ENCODE measurements at places on chromosomes 2 and 18. TPM values are rescaled to one million over a fixed set of nuclear protein-coding genes. Genes with fewer than 3 reads are reported as not detected.

DNA sequence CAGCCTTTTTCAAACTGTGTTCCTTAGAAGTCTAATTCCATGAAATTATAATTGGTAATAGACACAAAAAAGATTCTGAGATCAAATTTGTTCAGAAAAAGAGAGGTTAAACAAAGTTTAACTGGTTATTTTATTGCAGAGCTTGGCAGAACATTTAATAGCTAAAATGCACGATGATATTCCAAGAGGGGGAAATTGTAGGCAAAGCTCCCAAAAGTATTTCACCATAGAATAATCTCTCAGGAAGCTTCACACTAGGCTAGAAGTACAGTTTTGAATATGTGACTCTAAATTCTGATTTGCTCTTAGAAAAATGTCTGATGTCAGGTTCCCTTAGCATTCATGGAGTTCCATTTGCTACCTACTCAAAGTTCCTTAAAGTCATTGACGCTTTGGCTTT is 292.4 kb upstream of the SETBP1 start:
- no peaks in the 10 kb centered on the region for H3K36me3 ChIP-seq
- no peak for ATAC-seq
- H3K27ac ChIP-seq = no peak overlapping the region

DNA sequence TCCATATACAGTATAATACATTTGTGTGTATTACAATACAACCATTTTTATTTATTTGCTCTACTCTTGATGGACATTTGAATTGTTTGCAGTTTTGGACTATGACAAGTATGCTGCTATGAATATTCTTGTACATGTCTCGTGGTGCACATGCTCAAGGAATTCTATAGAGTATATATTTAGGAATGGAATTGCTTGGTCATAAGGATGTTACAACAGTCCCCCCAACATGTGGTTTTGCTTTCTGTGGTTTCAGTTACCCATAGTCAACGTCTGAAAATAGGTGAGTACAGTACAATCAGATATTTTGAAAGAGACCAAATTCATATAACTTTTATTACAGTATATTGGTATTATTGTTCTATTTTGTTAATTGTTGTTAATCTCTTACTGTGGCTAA is 24.1 kb upstream of the PLEKHM3 start:
- ATAC-seq = no peak
- H3K27ac ChIP-seq = no peak overlapping the region
- H3K4me3 ChIP-seq = no peak overlapping the region
- no peaks in the 10 kb centered on the region for H3K4me1 ChIP-seq

- no peaks in the 10 kb centered on the region for H3K36me3 ChIP-seq
- no peak for ATAC-seq
- H3K4me3 ChIP-seq = no peak overlapping the region
- H3K4me1 ChIP-seq = no peaks in the 10 kb centered on the region
Observed at GRCh38 chr2:112710956-112711750, 9.7 kb upstream of the NT5DC4 start.

DNA sequence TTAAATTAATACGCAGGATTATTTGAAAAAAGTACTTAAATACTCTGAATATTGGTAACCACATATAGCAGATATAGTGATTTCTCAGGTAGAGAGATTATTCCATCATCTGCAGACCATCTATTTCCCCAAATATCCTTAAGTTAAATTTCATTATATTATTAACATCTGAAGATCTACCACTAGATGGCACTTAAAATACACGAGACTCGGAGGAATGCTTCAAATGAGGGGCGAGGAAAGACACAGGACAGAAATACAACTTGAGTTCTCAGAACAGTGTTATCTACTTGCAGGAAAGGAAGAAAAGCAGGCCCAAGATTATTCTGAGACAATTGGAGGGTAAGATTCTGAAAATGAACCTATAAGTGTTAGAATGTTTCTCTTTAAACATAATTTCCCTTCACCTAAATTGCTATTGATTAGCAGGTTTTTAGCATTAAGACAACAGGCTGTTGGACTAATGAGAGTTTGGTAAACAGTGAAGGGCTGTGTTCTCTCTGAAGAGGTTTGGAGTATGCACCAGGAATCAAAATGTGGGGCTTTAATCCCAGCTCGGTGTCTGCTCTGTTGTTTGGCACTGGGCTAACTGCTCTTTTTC is 76.9 kb upstream of the GCFC2 start:
- H3K4me3 ChIP-seq = no peak overlapping the region
- no peak for ATAC-seq
- no peaks in the 10 kb centered on the region for H3K36me3 ChIP-seq

DNA sequence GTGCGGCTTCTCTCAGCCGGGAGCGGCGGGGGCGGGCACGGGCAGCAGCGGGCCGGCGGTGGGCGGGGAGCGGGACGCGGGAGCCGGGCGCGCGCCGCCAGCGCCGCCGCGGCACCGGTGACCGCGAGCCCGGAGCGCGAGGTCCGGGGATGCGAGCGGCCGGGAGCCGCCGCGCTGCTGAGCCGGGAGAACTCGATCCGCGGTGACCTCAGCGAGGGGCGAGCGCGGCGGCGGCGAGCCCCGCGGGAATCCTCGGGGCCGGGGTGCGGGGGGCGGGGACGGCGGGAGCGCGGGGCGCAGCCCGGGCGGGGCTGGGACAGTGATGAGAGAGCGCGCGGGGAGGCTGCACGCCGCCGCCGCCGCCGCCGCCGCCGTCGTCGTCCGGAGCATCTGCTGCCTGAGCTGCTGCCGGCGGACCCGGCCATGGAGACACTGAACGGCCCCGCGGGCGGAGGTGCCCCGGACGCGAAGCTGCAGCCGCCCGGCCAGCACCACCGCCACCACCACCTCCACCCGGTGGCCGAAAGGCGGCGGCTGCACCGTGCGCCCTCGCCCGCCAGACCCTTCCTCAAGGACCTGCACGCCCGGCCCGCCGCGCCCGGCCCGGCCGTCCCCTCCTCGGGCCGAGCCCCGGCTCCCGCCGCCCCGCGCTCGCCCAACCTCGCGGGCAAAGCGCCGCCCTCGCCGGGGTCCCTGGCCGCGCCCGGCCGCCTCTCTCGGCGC is at the start of gene MTCL1:
Gene MTCL1 (plus strand): TSS at position 319 of the 723 bp plus-strand sequence. CDS start 105 bp downstream, at position 424.
- H3K4me1 ChIP-seq = peaks cover 60% of the 10 kb centered on the region
- no peaks in the 10 kb centered on the region for H3K27me3 ChIP-seq
- no peaks in the 10 kb centered on the region for H3K36me3 ChIP-seq
- peak within 1 kb of the TSS; percentile 84 for H3K4me3 ChIP-seq

GRCh38 chr2:170216981-170217380 is 39.0 kb downstream of the MYO3B start:
- no peak for ATAC-seq
- no peak overlapping the region for H3K4me3 ChIP-seq
- no peaks in the 10 kb centered on the region for H3K4me1 ChIP-seq
- no peaks in the 10 kb centered on the region for H3K36me3 ChIP-seq

DNA sequence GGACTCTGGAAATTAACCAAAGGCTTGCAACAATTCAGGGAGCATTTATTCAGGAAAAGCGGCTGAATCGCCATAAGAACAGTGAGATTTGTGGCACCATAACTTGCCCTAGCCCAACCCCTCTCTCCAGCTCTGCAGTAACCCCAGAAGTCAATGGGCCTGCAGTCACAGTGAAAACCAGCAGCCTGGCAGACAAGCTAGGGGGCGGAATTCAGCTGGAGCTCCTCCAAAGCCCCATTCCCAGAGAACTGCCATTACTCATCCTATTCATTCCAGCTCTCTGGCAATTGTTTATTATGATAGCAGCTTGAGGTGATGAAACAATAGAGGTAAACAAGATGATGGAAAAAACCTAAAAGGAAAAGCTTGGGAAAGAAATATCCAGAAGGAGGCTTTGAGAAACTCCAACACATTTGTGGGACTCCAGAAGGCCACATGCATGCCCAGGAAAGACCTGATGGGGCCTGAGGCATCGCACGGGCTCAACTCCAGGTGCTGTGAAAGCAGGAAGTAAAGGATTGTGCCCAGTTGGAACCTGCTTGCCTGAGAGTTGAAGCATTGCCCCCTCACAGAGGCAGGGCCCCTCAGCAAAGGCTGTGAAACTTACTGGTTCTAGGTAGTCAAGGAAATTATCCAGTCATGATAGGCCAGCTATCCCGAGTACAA is 126.7 kb downstream of the TWIST2 start:
- H3K27ac ChIP-seq = peak overlapping the region; percentile 73
- no peak overlapping the region for H3K4me3 ChIP-seq
- peaks cover 15% of the 10 kb centered on the region for H3K27me3 ChIP-seq
- H3K36me3 ChIP-seq = no peaks in the 10 kb centered on the region

DNA sequence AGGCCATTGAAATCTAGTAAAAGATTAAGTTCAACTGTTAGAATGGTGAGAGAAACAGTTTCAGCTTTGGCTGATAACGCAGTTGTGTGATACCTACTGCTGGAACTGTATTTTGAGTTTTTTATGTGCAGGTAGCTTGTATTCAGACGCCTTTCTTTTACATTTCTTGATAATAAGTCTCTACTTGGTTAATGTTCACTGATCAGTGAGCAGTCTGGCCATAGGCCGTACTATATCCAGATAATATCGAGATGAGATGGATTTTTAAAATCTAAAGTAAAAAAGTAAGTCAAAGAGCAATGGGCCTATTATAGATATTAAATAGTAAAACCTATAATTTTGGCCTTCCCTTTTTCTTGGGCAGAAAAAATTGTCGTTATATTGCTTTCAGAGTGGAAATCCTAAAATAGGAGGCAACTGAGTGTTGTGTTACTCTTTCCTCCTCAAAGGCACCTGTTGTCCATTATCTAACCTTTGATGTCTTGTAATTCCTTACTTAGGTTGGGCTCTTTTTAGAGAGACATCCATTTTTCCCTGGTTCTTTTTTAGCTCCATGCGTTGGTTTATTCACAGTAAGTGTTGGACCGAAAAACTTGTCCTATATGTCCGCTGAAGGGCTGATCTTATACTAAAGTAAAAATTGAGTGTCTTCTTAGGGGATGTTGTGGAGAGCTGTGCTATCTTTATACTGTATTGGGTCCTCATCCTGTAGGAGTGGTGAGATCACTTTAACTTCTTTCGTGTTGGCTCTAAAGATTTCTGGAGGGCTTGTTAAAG is 1.7 kb downstream of the EML4 start:
- peaks cover 3% of the 10 kb centered on the region for H3K4me1 ChIP-seq
- H3K36me3 ChIP-seq = no peaks in the 10 kb centered on the region
- H3K4me3 ChIP-seq = peak overlapping the region; percentile 76
- no peaks in the 10 kb centered on the region for H3K27me3 ChIP-seq
- ATAC-seq = no peak
- peak overlapping the region; percentile 88 for H3K27ac ChIP-seq

- H3K36me3 ChIP-seq = no peaks in the 10 kb centered on the region
- no peak for ATAC-seq
- no peak overlapping the region for H3K4me3 ChIP-seq
- no peaks in the 10 kb centered on the region for H3K4me1 ChIP-seq
- no peaks in the 10 kb centered on the region for H3K27me3 ChIP-seq
Observed at GRCh38 chr2:140627136-140627535, 1503.7 kb downstream of the LRP1B start.

GRCh38 chr2:144132357-144132756 is 387.6 kb downstream of the ZEB2 start:
- H3K27me3 ChIP-seq = no peaks in the 10 kb centered on the region
- no peaks in the 10 kb centered on the region for H3K4me1 ChIP-seq
- H3K36me3 ChIP-seq = no peaks in the 10 kb centered on the region
- ATAC-seq = no peak
- no peak overlapping the region for H3K4me3 ChIP-seq

- peak within 1 kb of the TSS; percentile 39 for H3K27ac ChIP-seq
- peaks cover 10% of the 10 kb centered on the region for H3K27me3 ChIP-seq
- peak within 1 kb of the TSS; percentile 51 for H3K4me3 ChIP-seq
- H3K4me1 ChIP-seq = no peaks in the 10 kb centered on the region
- no peaks in the 10 kb centered on the region for H3K36me3 ChIP-seq
Observed at GRCh38 chr2:233867993-233868532, at the start of gene MSL3B. TSS of gene MSL3B (minus strand) at chr2:233868386.

- no peak overlapping the region for H3K4me3 ChIP-seq
- H3K27me3 ChIP-seq = peaks cover 83% of the 10 kb centered on the region
- ATAC-seq = no peak
- H3K36me3 ChIP-seq = no peaks in the 10 kb centered on the region
- H3K27ac ChIP-seq = no peak overlapping the region
Observed at GRCh38 chr2:27270131-27270530, 5.1 kb upstream of the DNAJC5G start.

DNA sequence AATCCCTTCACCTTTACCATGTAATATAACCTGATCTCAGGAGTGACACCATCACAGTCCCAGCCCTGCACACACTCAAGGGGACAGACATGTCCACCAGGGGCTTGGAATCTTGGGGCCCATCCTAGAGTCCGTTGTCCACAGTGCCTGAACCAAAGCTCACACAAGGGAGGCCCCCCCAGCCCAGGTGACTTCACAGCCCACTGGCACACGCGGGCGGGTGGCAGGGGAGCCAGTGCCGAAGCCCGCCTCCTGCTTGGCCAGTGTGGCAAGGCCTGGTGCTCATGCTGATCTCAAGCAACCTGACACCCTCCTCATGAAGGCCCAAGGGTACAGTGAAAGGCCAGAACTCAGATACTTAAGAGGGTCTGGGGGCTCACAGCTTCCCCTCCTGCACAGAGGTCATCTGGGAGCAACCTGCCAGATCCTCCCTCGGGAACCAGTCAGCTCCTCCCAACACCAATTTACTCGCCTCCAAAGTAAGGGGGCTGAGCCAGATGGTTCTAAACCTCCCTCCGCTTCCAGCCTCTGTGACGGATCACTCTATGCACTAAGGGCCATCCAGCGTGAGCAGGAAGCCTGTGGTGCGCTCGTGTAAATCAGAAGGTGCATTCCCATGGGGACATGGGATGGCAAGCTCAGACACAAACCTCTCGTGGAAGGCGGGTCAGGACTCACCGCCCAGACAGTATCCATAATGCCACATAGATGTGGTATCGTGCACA is 3.2 kb upstream of the RAB17 start:
- peak overlapping the region; percentile 73 for H3K27ac ChIP-seq
- no peaks in the 10 kb centered on the region for H3K36me3 ChIP-seq
- peaks cover 75% of the 10 kb centered on the region for H3K4me1 ChIP-seq

DNA sequence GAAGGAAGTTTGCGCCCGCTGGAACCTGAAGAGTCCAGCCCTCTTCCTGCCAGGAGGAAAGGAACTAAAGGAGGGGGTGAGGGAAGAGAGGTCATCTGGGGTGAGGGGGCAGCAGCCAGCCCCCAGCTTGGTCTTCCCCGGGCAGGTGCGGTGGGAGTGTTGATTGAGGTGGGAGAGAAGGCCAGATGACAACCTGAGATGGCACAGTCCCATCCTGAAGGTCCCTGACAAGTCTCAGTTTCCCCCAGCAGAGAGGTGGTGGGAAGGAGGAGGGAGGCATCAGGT is 240.9 kb downstream of the HAUS1 start:
- no peak overlapping the region for H3K4me3 ChIP-seq
- H3K27ac ChIP-seq = no peak overlapping the region
- no peaks in the 10 kb centered on the region for H3K36me3 ChIP-seq
- no peaks in the 10 kb centered on the region for H3K27me3 ChIP-seq
- no peaks in the 10 kb centered on the region for H3K4me1 ChIP-seq

CCDC148 gene
- total RNA-seq = 1.3 TPM

UPP2 gene
- not detected for total RNA-seq

CRYBA2 gene
- total RNA-seq = not detected

Data from gastroesophageal sphincter (tissue), 4 donors.